ENCODE measurements at places on chromosomes 2 and 18.
A peak's percentile ranks its signal among the peaks of the same experiment; 100 is the strongest.

GRCh38 chr2:230863442-230864121 lies 1.2 kb upstream of the ITM2C start:
- DNase-seq = no peak

DNA sequence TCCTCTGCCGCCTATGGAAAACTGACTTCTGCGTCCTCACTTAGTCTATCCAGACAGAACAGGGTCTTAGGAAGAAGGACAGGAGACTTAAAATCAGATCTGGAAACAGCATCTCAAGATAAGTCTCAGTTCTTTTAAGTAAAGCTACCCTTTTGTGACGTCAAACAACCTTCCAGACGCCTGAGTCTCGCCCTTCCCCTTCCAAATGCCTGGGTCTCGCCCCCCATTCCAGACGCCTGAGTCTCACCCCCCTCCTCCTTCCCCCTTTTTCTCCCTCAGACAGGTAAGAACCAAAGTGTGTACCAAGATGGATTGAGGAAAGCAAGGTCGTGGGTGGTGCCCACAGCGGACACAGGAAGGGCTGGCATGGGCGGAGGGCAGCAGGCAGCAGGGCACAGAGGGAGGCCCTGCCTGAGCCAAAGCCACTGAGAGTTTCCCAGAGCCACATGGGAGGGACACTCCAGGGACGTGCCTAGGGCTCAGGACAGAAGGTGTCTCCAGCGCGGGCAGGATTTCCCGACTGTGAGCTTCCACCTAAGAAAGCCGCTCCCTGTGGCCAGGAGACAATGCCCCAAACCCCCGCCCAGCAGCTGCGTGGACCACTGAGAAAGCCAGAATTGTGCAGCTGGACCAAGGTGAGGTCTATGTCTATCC lies 51.3 kb downstream of the ANKMY1 start:
- DNase-seq = no peak

- no peak for DNase-seq
Measured at GRCh38 chr18:61710082-61710620, 182.7 kb downstream of the RNF152 start.

DNA sequence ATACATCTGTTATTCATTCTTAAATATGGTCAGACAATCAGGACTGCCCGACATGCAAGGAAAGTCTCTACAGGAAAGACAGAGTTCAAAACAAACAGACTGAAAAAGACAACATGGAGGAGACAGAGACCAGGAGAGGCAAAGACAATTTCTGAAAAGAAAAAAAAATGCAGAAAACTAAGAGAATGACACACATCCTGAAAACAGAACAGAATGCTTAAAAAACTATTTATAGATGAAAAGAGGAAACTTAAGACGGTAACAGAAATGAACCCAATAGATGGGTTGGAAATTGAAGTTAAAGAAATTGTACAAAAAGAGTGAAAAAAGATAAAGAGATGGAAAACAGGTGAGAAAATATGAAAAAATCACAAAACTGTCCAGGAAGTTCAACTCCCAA lies 95.7 kb downstream of the BCL2 start:
- DNase-seq = no peak

DNA sequence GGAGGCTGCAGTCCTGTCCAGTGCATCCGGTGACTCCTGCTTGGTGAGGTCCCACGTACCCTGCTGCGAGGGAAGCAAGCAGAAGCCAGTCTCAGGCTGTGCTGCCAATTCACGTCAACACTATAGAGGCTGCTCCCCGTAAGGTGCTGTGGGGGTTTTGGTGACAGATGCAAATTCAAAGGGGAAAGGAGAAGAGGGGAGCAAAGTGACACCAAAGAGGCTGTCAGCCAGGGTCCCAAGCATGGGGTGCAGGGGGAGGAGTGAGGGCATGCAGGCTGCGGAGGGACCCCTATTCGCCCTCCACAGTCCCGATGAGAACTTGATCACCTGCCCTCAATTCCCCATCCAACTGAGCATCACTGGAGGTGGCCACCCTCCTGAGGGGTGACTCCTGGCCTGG lies 179.4 kb upstream of the HS6ST1 start:
- no peak for DNase-seq

DNA sequence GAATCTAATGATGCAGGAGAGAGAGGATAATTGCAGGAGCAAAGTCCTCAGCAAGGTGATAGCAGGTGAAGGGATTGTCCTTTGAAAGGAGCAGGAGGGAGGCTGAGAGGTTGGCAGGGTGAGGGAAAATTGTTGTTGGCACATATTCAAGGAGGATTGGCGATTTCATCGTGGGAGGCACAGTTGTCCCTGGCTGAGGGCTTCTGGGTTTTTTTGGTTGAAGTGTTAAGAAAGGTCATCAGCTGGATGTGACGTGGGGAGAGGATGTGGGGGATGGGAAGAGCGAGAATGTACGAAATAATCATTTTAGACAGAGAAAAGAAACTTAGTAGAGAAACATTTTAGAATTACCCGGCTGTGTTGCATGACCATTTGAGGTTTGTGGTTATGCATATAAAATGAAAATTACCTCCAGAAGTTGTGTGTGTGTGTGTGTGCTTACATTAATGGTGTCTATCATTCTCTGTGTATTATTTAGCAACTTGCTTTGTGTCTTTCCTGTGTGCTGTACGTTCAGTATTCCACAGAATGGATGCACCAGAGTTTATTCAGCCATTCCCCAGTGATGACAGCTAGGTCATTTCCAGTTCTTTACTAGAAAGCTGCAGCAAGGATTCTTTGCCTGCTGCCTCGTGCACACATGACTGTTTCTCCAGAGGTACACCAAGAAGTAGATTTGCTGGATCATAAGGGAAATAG lies 67.6 kb downstream of the SDC1 start:
- no peak for DNase-seq

DNA sequence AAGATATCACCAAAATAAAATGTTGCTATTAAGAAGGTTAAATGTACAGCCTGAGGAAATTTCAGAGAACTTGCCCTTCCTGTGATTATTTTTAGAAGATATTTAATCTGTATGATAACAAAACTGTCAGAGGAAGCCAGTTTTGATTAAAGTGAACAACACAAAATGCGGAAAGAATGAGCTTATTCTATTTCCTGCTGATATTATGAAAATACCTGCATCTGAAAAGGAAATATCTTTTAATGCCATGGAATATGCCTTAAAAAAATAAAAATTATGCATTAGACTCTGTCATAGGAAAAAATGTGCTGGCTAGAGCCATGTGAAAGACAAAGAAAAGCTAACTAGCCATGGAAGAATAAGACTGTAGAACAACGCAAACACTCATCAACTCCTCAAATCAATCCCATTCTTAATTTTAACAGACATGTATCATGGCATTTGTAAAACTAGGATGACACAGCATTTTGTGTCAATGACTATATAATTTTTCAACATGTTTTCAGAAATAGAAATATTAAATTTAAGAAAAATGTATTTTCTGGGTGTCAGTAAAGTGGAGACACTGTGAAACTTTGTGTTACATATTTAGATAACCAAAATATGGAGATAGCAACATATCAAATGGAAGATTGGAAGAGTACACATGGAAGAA lies 1768.2 kb downstream of the SUCLG1 start:
- DNase-seq = no peak

DNA sequence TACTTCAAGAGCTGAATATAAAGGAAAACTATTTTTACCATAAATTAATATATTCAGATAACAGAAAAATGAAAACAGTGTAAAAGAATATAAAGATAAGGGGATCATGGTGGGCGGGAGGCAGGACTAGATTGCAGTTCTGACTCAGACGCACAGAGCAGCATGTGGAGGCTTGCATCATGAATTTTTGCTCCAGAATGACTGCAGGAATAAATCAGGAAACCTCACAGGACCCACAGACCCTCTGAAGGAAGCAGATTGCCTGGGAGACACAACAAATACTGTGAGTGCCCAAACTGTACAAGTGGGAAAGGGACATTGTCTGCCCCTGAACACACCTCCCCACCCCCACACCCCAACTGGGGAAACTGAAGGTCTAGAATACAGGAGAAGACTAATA lies 19.2 kb upstream of the SIGLEC15 start:
- DNase-seq = no peak

DNA sequence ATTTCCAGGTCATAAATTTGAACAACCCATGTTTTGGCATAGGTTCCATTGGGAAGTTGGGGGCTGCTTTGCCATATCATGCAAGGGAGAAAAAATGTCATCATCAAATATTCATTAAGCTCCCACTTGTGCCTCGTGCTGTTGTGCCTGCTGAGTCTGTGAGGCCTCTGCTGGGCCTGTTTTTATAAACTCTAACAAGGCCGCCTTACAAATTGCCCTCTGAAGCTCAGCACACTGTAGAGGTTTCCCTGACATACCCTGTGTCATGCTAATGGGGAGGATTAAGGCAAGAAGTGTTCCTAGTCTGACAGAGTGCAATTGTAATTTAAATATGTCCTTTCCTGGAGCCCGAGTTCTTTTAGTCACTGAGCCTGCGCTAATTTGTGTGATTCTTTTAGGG lies 17.6 kb downstream of the OSBPL6 start:
- DNase-seq = no peak

GRCh38 chr2:197707316-197708213 lies 2.4 kb downstream of the MARS2 start:
- peak; percentile 58 for DNase-seq

DNA sequence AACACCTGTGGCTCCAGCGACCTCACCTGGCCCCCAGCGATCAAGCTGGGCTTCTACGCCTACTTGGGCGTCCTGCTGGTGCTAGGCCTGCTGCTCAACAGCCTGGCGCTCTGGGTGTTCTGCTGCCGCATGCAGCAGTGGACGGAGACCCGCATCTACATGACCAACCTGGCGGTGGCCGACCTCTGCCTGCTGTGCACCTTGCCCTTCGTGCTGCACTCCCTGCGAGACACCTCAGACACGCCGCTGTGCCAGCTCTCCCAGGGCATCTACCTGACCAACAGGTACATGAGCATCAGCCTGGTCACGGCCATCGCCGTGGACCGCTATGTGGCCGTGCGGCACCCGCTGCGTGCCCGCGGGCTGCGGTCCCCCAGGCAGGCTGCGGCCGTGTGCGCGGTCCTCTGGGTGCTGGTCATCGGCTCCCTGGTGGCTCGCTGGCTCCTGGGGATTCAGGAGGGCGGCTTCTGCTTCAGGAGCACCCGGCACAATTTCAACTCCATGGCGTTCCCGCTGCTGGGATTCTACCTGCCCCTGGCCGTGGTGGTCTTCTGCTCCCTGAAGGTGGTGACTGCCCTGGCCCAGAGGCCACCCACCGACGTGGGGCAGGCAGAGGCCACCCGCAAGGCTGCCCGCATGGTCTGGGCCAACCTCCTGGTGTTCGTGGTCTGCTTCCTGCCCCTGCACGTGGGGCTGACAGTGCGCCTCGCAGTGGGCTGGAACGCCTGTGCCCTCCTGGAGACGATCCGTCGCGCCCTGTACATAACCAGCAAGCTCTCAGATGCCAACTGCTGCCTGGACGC lies 4.9 kb downstream of the GPR35 start:
- no peak for DNase-seq

GRCh38 chr2:20622296-20622686 lies 28.6 kb downstream of the HS1BP3 start:
- no peak for DNase-seq

- DNase-seq = no peak
Measured at GRCh38 chr18:41593171-41593675, 361.8 kb upstream of the PIK3C3 start.

- peak; percentile 38 for DNase-seq
Measured at GRCh38 chr2:195575879-195576401, 81.1 kb upstream of the SLC39A10 start.

DNA sequence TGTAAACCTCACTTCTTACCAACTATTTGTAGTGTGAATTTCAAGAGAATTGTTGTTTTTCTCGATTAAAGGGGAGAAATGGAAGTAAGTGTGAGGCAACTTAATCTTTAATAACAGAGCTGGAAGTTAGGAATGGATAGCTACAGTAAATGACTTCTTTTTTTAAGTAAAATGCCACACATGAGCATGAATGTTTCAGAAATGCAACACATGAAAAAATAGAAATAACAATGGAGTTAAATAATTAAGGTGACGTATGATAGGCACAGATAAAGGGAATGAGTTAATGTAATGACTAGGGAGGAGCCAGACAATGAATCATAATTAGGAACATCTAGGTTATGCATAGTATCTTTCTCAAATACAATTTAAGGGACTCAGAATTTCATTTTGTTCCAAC lies 3.4 kb downstream of the REL start:
- peak; percentile 42 for DNase-seq

DNA sequence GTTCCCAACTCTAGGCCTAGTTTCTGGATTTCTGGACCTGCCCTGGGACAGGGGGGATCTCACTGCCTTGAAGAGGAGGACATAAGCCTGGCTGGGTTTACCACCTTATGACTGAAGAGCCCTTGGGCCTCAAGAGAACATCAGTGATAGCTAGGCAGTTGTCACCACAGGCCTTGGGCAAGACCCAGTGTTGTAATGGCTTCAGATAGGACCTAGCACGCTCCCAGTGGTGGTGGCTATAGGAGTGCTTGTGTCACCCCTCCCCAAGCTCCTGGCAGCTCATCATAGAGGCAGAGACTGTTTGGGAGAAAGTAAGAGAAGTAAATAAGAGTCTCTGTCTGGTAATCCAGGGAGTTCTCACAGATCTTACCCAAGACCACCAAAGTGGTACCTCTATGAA lies 19.4 kb upstream of the EVA1A start:
- DNase-seq = no peak

DNA sequence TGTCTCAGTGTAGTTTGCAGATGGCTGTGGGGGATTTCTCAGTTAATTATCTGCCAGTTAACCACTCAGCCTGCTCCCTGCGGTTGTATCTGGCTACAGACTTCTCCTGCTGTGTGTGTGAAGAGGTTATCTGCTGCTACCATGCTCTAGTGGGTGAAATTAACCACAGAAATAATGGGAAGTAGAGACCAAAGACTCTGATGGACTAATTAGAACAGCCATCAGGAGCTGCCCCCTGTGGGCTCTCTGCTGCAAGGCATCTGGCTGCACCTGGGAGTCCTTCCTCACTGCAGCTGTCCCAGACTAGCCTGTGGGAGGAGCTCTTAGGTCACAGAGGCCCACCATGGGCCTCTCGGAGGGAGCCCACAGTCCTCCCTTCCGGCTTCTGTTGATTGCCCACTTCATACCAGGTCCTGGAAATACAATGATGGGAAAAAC lies 66.6 kb downstream of the CTIF start:
- peak; percentile 61 for DNase-seq

- no peak for DNase-seq
Measured at GRCh38 chr2:142557391-142557790, 320.1 kb upstream of the KYNU start.

GRCh38 chr2:82215212-82215611 lies 1910.7 kb upstream of the LRRTM1 start:
- no peak for DNase-seq

DNA sequence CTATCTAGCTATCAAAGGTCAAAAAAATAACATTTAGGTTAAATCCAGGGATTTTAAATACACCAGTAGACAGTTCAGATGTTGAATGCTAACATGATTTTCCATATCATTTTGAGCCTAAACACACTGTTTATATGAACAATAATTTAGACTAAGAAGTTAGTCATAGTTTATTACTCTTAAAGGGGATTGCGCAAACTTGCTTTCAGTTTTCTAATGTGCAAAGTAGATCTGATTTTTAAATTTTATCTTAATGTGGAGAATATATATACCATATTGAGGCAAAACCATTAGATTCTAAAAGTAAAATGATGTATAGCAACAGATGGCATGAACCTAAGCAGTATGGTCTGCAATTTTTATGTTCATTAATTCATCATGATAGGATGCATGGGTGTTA lies 76.6 kb downstream of the CDH7 start:
- DNase-seq = no peak
